Lower leg skin (tissue), 4 donors: ENCODE measurements at places on chromosomes 12 and 14.

DNA sequence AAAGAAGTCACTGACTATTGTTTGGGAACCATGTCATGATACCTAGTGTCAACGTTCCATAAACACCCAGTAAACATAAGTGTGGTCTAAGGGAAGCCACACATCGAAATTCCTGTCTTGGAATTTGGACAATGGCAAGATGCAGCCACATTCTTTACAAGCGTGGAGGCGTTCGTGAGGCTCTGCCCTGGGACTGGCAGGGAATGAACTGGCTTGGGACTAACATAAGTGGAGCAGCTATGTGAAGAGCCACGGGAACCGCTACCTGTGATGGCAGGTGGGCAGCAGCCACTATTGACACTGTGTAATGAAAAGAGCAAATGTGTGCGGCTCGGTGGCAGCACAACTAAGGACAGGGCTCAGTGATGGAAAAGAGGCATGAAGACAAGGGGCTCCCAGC, 10.0 kb upstream of the NRIP2 start:
- DNase-seq, result no peak

DNA sequence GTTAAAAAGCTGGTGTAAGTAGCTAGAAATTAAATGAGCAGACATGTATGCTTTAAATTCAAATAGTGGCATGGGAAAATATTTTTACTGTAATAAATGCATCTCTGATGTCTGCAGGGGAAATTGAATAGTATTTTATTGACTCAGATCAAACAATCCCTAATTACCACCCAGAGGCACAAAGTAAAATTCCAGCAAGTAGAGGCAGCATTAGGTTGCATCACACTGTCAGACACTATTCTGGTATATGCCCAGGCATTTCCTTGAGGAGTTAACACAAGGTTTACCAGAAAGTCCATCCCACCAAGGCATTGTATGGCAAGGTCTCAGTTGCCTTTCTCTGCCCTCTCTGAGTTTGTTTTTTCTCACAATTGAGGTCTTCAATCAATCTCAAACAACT, 201.6 kb upstream of the KITLG start:
- DNase-seq, result no peak

- no peak for DNase-seq
Measured at GRCh38 chr12:79020106-79020505, 155.5 kb downstream of the SYT1 start.

DNA sequence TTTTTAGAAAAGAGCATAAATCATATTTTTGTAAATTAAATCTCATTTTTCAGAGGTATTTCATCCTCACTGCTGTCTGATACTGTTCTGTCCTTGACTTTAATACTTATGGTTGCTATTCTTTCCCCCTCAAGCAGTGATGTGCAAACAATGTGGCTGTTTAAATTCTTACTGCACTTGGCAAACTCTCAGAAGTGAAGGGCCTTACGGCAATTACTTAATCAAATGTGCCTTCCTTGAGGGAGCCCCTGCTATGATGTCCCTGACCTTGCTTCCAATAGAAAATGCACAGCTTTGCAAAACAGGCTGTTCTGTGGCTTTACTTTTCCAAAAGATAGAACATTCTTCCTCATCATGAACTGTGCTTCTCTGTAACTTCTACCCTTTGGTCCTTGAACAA, 35.2 kb downstream of the UBE3B start:
- no peak for DNase-seq
